SK-MEL-5 (cell line): ENCODE measurements at places on chromosomes 12 and 14.
A peak's percentile ranks its signal among the peaks of the same experiment; 100 is the strongest.

GRCh38 chr12:60644076-60644475 is 1048.2 kb downstream of the SLC16A7 start:
- DNase-seq, result no peak

GRCh38 chr12:48873096-48873495 is 7.4 kb upstream of the RND1 start:
- DNase-seq, result no peak

- DNase-seq, result no peak
Observed at GRCh38 chr14:35337269-35338255, 45.4 kb downstream of the PSMA6 start.

DNA sequence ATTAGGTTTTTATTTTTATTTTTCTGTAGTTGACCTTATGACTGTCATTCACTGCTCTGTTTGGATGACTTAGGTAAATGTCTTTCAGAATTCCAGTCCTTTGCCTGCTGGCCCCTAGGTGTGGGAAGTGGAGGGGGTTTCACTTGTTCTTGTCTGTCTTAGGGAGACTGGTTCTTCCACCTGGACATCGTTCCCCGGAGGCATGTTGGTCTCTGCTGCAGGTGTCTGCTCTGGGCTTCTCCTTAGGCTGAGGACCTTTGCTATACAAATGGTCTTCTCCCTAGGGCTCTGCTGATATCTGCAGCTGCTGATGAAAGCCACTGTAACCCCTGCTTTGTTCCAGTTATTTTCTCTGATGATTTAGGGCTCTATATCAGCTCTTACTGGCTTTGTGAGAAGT is 97.1 kb downstream of the OTOGL start:
- no peak for DNase-seq

- DNase-seq, result peak; percentile 25
Observed at GRCh38 chr12:54036620-54037359, 3.9 kb downstream of the HOXC5 start.

DNA sequence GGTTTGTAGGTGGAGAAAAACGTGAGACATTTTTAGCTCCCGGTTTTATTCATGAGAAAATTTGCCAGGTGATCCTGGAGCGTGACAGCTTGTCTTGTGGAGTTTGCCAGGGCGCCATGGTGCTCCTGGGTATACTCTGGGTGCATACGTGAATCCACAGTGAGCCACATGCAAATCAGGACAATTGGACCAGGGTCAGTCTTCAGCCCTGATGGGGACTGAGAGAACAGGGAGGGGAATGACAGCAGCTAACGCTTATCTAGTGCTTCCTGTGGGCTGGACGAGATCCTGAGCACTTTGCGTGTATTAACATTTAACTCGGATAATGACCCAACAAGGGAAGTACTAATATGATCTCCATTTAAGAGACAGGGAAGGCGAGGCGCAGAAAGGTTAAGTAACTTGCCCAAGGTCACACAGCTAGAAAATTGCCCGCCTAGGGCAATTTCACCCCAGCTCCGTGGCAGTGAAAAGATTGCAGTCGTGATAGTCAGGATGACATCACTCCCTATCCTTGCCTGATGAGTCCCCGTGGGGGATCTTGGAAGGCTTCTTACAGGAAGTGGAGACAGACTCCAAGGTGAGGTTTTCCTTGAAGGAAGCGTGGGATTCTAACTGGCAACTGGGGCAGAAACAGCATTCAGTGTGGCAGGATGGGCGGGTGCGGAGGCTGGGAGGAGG is 118.4 kb upstream of the NCOR2 start:
- no peak for DNase-seq

DNA sequence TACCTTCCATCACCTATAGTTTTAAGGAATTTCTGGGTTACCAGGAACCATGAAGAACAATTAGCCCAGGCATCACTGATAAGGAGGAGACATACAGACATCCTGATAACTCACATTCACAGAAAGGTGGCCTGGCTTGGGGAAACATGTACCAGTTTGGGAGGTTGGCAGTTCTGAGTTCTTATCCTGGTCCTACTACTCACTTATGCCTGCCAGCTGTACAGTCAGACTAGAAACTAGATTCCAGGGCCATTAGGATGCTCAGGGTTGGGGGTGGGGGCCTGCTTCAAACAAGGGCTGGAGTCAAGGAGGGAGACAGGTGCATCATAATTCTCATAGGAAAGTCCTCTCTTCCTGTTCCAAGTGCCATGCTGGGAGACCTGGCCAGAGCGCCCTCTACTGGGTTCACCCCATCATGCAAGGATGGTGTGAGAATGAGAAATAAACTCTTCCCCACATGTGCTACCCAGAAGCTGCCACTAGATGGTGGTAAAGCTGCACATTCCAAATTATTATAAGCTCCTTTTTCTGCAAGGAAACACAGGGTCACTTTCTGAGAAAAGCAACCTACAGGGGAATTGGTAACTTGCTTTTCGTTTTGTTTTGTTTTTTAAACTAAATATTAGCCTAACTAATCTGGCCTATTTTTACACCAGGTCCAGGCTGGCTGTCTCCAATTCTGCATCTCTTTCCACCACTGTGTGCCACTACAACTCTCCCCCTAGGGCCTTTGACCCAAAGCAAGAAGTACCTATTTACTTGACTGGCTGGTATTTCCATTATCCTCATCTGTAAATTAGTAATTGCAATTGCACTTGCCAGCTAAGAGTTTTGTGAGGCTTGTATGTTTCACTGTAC is 14.5 kb downstream of the OAS2 start:
- peak; percentile 87 for DNase-seq

DNA sequence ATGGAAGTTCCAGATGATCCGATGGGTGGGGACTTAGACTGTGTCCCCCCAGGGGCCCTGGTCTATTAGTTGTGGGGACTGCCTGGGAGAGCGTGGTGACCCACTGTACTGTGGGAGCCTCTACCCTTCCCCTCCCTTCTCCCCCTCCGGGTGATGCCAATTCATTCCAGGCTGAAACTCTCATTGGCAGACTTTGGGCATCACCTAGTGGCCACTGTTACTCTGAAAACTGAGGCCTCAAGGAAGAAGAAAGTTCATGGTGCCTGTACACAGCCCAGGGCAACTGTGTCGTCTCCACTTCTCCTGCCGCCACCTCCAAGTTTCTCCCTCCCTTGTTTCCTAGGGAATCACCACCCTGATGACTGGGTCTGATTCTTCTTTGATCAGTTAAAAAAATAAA is 173.6 kb upstream of the ALG10B start:
- DNase-seq, result peak; percentile 74

DNA sequence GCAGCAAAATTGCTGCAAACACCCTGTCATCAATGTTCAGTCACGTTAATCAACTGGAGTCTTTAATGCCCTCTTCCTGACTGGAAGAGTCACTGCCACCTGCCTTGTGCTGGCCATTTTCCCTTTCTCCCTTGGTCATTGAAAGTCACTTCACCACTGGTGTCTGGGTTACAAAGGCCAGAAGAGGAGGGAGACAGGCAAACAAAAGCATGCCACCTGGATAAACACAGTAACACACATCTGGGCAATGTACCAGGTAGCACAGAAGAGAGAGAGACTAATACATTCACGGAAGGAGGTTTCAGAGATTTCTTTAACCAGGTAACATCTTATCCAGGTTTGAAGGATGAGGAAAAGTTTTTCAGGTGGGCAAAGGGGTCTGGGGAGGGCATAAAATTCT is 32.7 kb downstream of the GPHB5 start:
- DNase-seq, result no peak

DNA sequence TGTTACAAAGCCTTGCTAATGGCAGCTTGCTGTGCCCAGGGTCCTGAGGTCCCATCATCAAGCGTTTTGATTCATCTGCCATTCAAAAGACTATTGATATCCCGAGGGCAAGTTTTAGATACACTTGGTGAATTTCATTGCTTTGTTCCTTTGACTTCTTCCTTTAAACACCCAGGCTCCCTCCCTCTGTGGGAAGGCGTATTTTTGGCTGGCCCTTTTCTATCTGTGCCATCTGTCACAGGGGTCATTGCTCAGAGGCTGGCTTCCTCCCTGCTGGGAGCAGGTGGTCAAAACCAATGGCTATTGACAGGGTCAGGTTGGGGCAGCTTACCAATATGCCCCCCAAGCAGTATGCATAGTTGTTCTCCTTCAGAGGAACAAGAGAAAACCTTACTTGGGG is 40.0 kb downstream of the SCN8A start:
- DNase-seq, result no peak

- no peak for DNase-seq
Observed at GRCh38 chr14:99321236-99321925, 49.4 kb upstream of the BCL11B start.
